ENCODE measurements at places on chromosomes 11 and 22.
A peak's percentile ranks its signal among the peaks of the same experiment; 100 is the strongest.

DNA sequence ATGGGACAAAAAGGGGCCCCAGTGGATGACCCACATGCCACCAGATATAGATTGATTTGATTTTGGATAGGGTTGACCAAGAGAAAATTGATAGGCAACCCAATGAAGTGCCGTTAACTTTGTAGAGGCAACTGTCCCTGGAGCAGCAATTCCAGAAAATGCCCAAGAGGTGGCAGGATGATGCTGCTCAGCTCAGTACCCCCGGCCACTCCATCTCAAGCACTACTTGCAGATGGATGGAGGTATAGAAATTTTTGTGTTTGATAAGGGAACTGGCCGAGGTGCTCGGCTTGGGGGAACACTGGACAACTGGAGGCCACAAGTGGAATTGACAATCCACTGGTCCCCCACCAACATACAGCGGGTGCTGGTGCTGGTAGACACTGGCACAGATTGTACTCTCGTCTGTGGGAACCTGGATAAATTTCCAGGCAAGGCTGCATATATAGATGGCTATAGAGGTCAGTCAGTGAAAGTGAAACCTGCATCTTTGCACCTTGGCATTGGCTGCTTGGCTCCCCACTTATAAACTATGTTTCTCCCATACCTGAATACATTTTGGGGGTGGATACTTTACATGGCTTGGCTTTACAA, 86.3 kb downstream of the CCDC83 start:
- DNase-seq: peak; percentile 65

GRCh38 chr11:64358536-64358906, 441 bp upstream of the RPS6KA4 start:
- DNase-seq: no peak

GRCh38 chr11:75298191-75298975, 53.1 kb downstream of the ARRB1 start:
- DNase-seq: no peak

- no peak for DNase-seq
Observed at GRCh38 chr11:6319001-6319703, 1.1 kb downstream of the CAVIN3 start.

DNA sequence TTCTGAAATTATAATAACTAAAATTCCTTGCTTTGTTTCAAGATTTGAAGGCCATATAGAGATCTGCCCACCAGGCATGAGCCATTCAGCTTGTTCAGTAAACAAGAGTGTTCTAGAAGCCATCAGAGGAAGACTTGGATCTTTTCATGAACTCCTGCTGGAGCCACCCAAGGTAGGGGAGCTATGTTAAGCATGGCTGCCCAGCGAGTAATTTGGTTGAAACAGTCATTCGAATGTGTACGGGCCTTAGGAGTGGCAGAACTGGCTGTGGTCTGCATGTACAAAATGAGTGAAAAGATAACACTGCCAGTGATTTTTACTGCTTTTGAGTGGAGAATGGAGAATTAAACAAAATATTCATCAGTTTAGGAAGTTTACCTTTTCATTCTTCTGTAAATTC, 103.7 kb downstream of the PPP6R3 start:
- no peak for DNase-seq

GRCh38 chr11:34640924-34641275, 20.0 kb downstream of the EHF start:
- DNase-seq: no peak

DNA sequence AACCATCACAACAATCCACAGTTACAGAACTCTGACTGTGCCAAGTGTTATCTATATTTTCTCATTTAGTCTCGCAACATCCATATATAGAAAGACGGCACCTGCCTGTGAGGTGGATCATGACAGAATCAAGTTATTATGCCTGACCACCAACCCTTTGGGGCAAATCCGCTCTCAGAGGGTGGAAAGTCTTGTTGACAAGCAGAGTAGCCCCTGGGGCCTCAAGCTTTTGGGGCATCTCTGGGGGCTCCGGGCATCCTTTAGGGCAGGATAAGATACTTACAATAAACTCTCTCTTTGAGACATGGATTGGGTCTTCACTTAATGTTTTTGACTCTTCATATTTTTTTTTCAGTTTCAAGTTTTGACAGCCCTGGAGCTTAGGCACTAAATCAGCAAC, 150.5 kb upstream of the NAV2 start:
- no peak for DNase-seq

DNA sequence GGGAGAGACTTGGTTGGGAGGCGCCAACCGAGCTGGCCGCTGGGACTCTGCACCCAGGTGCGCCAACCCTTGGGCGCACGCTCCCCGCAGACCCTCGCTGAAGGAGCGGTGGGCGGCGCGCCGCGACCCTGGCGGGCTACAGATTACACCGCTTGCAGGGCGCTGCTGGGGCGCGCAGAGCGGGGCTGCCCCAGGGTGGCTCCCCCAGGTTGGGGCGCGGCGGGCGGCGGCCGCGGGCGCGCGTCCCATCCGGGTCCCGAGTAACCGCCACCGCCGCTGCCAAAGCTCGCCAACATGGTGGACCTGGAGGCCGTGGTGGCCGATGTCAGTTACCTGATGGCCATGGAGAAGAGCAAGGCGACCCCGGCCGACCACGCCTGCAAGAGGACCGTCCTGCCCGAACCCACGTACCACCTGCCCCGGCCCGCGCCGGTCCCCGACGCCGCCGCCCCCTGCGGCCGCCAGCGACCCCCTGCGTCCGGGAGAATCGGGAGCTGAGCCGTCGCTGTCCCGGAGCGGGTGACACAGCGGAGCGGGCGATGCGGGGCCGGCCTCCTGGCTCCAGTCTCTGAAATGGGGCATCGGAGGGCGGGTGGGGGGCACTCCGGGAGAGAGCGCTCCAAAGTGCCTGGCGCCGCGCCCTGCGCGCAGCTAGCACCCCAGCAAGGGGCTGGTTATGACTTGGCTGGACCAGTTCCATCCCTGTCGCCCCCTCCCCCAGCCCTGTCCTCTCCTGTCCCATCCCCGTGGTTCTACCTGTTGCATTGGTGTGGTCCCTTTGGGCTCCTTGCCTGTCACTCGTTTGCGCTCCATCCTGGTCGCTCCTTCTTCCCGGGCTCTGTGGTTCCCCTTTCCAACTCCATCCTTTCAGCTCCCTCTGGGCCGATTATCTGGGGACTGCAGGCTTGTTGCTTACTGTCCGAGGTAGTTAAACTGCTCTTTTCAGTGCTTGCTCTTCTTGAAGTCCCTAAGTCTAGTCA, 143.3 kb upstream of the GRK3 start:
- DNase-seq: no peak

GRCh38 chr11:19868281-19868821, 155.7 kb downstream of the NAV2 start:
- no peak for DNase-seq

- DNase-seq: no peak
Observed at GRCh38 chr11:1473786-1474185, 12.8 kb downstream of the MOB2 start.

GRCh38 chr11:281486-282161, 3.4 kb downstream of the NLRP6 start:
- no peak for DNase-seq

DNA sequence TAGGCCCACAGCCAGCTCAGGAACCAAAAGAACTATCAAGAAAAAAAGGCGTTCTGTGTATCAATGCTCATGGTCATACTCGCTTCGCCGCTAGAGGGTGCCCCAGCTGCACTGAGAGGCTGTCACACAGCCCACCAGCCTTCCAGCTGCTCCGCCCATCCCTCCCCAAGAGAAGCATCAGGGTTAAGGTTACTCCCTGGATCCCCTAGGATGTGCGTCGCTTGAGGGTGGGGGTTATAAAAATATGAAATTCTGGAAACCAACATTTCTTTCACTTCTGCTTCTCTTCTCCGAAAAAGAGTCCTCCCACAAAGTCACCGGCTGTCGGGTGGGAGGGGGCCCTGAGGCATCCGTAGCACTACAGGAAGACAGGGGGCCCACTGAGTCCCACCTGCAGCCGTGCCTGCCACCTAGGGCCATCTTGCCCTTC, 1.7 kb downstream of the CBX6 start:
- DNase-seq: peak; percentile 92

- DNase-seq: no peak
Observed at GRCh38 chr11:130725421-130726233, 190.7 kb downstream of the SNX19 start.

- no peak for DNase-seq
Observed at GRCh38 chr11:91163619-91164451, 941.0 kb upstream of the CHORDC1 start.

DNA sequence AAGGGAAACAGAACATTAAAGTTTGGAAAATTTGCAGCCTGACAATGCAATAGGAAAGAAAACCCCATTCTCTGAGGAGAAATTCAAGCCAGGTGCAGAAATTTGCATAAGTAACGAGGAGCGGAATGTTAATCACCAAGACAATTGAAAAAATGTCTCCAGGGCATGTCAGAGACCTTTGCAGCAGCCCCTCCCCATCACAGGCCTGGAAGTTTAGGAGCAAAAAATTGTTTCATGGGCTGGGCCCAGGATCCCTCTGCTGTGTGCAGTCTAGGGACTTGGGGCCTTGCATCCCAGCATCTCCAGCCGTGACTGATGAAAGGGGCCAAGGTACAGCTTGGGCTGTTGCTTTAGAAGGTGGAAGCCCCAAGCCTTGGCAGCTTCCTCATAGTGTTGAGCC, 780.2 kb downstream of the LRRC4C start:
- no peak for DNase-seq

DNA sequence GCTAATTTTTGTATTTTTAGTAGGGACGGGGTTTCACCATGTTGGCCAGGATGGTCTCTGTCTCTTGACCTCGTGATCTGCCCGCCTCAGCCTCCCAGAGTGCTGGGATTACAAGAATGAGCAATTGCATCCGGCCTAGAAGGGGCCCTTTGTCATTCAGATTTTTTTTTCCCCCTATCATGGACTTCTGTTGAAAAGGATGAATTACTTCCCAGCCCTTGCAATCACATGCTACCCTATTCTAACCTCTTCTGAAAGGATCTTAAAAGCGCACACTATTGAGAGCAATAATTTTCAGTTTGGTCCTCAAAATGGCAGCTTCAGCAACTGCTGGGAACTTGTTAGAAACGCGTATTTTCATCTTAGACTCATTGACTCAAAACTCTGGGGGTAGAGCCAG, 575.6 kb upstream of the KIRREL3 start:
- no peak for DNase-seq

DNA sequence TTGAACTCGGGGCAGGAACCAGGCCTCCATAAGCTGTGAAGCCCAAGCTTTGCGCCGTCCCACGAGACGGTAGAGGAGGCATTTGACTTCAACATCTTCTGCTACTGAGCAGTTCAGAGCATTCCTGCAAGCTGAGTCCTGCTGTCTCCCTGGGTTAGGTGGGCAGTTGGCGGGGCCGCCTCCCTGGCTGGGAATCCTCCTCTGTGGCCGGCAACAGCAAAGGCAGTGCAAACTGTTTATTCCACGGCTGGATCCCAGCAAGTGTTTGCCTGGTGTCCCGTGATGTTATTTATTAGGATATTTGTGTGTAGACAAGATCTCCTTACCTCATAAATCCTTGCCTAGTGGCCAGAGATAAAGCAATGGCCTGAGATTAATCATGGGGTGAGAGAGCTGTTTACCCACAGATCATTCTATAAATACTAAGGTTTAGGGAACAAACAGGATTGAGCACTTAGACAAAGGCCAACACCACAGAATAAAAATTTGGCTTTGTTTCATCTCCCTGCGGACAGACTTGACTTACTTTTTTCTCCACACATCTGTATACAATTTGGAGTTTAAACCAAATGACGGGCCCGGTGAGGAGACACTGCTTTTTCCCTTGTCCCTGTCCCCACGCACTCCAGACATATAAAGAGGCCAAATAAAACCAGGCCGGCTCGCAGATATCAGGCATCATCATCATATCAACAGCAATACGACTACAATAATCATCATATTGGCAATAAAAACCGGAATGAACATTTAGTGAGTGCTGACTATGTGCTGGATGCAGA, 63.4 kb downstream of the NAT10 start:
- no peak for DNase-seq

DNA sequence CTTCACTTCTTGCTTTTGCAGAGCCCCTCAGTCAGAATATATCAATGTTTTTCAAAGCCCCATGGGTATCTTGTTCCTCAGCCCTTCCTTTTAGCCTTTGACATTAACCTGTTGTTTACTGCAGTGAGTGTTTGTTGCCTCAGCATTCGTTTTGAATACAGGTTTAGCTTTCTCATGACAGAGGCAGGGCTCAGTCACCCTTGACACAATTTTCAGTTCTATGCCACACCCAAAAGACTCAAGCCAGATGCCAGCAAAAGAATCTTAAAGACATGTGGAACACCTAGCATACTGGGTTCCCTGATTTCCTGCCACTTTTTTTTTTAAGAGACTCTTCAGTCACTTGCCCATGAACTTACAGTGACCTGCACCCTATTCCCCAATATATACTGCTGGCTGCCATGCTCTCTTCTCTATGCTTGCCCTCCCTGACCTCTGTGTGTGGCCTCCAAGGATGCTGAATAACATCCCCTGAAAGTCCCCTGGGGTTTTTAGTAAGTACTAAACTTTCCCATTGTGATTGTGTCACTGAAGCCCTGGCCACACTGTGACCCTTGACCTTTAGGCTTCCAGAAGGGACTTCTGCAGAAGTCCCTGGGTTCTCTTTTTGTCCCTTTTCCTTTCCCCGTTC, 1225.5 kb downstream of the TBC1D22A start:
- DNase-seq: no peak

DNA sequence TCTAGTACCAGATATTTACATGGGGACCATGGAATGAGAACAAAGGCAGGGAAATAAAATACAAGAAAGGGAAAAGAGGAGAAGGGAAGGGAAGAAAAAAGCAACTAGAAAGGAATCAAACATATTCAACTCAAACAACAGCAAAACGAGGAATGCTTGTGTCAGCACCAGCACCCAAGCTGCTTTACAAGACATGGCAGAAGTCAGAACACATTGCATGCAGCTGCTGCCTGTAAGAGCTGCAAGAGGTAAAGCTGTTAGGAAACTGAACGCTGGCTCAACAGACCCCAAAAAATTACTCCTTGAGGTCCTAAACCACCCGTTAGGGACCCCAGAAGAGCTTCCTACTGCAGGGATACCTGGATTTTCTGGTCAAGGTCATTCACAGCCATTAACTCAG, 296.9 kb downstream of the OPCML start:
- no peak for DNase-seq

- DNase-seq: no peak
Observed at GRCh38 chr11:44941259-44942021, 9.2 kb downstream of the TP53I11 start.

DNA sequence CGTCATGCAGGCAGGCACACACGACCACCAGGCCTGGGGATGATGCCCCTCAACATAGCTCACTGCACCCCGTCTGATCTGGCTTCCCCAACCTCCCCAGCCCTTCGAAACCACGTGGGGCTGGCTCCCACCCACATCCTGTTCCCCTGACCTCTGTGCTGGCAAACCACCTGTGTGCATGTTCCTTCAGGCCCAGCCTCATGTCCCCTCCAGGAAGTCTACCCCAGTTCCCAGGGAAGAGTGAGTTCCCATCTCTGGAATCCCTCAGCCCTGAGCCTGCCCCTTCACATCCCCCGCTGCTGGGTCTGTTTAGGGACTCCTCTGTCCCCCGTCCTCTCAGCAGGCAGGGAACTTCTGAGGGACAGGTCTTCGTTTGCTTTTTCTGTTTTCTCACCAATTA, 7.1 kb downstream of the SLC7A4 start:
- no peak for DNase-seq

- no peak for DNase-seq
Observed at GRCh38 chr11:119519796-119520195, 96.8 kb upstream of the THY1 start.
